ENCODE measurements at places on chromosomes 7 and 10.
A peak's percentile ranks its signal among the peaks of the same experiment; 100 is the strongest.

DNA sequence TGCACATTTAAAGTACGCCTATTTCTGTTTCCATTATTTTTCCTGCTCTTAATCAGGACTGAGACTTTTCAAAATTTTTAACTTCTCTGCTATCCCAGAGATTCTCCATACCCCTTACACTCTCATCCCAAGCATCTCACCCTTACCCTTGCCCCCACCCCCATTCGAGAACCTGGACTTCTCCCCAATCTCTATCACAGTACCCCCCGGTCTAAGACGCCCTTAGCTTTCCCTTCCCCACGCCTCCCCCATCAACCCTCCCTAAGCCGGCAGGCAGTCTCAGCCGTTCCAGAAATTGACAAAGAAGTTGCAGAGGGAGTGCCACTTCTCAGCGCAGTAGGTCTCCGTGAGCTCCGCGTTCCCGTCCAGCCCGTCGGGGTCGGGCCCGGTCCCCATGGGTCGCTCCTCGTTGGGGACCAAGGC, 1.4 kb downstream of the FGFBP3 start:
- DNase-seq = no peak

DNA sequence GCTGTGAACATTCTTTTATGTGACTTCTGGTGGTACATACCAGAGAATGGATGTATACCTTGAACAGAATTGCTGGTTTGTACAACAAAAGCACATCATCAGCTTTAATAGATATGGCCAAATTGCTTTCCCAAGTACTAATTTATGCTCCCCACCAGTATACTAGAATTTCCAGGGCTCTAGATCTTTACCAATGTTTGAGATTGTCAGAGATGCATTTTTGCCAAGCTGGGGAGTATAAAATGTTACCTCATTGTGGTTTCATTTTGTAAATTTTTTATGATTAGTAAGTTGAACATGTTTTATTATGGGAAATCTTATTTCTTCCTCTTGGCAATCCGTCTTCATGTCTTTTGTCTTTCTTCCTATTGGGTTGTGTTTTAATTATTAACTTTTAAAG, 179.9 kb upstream of the TMEM106B start:
- DNase-seq = peak; percentile 26

DNA sequence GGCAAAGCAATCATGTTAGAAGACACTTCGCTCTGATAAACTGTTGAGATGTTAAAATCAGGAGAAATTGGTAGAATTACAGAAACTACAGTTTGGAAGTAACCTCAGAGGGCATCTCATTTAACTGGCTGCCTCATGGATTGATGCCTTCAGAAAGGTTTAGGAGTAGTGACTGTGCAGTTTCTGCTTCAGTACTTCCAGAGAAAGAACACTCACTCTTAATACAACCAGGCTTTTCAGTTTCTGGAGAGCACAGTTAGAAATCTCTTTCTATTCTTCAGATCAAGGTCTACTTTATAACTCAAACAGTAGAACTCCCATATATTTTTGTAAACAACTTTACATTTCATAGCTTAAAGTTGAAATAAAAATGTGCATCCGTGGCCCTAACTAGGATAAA, 1358.9 kb upstream of the LRRTM3 start:
- DNase-seq = no peak

DNA sequence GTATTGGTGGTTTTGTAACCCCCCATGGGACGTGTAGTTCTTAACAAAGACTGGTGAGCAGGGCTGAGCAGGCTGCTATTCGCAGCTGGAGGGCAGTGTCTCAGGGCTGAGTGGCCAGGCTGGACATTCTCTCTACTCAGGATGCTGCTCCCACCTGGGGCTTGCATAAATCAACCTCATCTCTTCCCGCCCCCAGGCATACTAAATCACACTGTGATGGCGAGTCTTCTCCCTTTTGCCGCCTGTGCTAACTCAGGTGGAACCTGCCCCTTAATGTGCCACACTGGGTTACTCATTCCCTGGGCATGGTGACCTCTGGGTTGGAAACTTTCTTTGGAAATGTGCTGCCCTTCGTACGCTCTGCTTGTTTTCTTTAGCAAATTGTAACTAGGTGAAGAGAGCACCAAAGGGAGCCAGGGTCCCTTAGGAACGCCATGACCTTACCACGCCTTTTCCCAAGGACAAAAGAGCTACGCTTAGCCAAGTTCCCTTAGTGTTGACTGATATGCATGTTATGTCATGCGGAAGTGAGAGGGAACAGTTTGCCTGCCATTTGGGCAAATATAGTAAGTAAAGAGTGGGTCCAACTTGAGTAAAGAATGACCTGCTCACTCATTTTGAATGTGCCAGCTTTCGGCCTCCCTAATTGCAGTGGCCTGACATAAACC, 40.4 kb upstream of the COBL start:
- DNase-seq = no peak

GRCh38 chr7:5320802-5321396, 38.2 kb downstream of the SLC29A4 start:
- DNase-seq = no peak

DNA sequence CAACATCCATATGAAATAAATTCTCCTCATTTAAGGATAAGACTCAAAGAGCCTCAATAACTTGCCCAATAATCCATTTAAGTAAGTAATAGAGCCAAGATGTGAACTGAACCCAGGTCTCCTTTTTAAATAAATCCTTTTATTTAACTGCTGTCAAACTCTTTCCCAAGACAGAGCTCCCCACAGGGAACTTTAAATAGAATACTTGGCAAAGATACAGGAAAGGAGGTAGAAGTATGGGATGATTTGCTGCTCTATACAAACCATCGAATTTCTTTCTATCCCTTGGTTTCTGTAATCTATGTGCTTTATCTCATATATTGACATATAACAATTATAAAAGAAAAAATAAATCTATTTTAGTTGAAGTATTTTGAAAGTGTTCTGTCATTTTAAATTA, 295.9 kb downstream of the CSTF2T start:
- DNase-seq = peak; percentile 29

DNA sequence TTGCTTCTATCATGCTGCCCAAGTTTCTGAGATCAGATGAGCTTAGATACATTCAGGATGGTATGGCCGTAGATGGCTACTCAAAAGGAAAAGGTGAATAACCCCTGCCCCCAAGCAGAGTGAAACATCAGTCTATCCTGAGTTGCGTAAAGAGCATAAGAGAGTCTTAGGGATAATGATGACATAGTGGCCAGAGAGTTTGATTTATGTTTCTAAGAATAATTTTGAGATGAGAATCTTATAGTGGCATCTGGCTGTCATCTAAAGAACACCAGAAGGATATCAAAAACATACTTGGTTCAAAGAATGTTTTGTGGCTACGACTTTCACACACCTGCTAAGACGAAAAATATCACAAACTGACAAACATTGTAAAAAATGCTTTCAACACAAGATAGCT, 20.6 kb downstream of the PIK3CG start:
- DNase-seq = no peak

DNA sequence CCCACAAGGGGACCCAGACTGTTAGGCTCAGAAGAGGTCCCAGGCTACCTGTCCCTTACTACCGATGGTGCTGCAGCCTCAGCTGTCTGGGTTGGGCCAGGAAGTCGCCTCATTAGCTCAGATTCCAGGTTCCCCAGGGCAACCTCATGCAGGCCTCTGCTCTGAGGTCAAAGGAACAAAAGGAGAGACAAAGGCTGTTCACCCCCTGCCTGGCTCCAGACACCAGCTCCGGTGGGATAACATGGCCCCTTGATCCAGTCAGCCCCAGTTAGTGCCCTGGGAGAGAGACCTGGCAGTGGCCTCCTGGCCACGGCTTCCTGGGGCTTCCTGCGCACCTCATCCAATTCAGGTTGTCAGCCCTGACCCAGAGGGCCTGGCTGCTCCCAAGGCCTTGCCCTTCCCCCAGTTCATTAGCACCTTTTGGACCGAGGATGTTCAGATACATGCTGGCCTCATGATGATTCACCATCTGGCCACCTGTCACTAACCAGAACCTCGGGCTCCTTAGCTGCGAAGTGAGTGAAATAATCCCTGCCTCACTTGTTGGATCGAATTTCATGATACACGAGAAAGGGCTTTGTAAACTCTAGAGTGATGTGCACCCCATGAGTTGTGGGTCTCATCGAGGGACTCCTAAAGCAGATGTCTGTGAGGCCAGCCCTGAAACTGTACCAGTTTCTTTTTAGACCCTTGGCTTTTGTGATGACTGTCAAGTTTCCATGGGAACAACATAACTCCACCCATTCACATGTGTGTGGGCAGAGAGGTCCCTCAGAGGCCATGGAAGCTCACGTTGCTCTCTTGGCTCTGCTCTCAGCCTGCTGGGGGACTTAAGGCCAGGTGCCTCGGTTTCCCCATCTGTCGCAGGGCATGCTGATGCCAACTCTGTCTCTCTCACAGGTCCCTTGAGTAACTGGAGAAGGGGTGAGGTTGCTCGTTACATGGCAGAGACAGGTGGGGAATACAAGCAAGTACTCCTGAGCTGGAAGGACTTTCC, 79.5 kb upstream of the PCBD1 start:
- no peak for DNase-seq
